ENCODE measurements at places on chromosomes 5 and 9.

DNA sequence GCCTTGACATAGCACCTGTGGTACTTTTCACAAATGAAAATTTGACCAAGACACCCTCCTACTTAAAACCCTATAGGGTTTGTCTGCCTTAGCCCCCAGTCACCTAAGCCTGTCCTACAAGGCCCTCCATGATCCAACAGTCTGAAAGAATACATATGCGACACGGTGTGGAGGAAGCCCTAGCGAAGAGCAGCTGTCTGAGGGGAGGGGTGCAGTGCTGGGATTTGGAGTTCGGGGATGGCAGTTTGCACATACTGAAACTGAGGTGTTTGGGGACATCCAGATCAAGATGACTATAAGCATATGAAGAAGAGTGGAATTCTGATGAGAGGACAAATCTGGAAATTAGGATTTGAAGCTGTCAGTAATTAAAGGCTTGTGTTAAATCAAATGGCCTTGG is 7.2 kb upstream of the MYORG start:
- no peak for DNase-seq

DNA sequence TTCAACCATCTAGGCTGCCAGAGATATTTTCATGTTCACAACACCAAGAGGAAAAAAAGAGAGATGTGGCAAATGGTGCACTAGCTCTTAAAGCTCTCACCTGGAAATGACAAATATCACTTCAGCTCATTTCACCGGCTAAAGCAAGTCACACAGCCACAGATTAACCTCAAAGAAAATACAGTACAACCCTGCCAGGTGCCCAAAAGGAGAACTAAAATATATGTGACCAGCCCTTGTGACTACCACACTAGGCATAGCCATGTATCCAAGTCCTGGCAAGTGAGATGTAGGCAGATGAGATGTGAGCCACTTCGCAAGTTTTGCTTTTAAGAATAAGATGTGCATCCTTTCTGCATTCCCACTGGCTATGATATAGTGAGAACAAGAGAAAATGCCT is 41.4 kb downstream of the AGTPBP1 start:
- no peak for DNase-seq

- DNase-seq = no peak
Measured at GRCh38 chr9:15225564-15226126, 81.4 kb downstream of the TTC39B start.

GRCh38 chr5:120298981-120299380 is 165.1 kb upstream of the PRR16 start:
- no peak for DNase-seq

DNA sequence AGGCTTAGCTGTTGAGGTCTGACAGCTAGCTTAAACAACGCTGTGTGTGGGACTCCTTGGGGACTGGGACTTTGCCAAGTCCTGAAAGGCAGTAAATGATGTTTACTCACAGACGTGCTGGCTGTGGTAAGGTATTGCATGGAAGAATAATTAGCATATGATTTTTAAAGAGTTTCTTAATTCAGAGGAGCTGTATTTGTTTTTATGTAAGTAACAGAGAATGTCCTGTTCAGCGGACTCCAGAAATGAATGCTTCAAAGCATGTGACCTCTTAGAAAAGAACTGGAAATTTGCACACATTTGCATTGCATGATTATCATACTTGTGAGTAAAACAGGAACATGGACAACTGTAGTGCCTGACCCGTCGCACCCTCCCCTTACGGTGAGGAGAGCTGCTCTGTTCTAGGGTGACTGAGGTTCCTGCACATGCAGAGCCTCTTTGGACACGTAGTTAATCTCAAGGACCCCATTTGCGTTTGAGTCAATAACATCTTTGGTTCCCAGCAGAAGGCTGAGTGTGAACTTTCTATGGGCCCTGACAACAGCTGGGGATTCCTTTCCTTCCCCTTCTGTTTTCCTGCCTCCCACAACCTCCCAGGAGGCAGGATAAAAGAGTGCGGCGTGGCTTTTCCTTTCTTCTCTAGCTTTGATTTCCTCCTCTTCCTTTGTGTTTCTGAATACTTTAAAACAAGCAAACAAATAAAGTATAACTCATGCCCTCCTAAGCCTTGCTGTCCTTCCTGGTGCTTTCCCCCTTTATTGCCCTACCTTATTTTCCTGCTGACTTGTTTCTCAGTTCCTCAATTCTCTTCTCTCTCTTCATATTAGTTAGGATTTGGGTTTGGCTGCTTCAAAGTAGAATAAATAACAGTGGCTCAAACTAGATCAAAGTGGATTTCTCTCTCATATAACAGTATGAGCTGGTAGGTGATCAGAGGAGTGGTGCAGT is 157.2 kb upstream of the CD180 start:
- no peak for DNase-seq

GRCh38 chr5:179794171-179794570 is 385 bp downstream of the LTC4S start:
- no peak for DNase-seq

- DNase-seq = no peak
Measured at GRCh38 chr5:56624751-56625150, 190.6 kb upstream of the MAP3K1 start.

- DNase-seq = no peak
Measured at GRCh38 chr5:60685028-60685427, 14.9 kb downstream of the DEPDC1B start.

GRCh38 chr9:72577212-72577753 is 55.9 kb downstream of the TMC1 start:
- no peak for DNase-seq

- no peak for DNase-seq
Measured at GRCh38 chr5:25414742-25415141, 770.0 kb upstream of the CDH10 start.

GRCh38 chr5:103428411-103428871 is 134.1 kb downstream of the NUDT12 start:
- DNase-seq = no peak

GRCh38 chr5:33886283-33886682 is 5.5 kb downstream of the ADAMTS12 start:
- no peak for DNase-seq

- no peak for DNase-seq
Measured at GRCh38 chr5:89758146-89758545, 651.4 kb downstream of the CETN3 start.

Measured in stimulated activated CD4-positive, alpha-beta T cell treated with anti-CD3 and anti-CD28 coated beads, Interleukin-4, amount 100 ng/mL, for 48 hours (primary cell).